ENCODE measurements at places on chromosomes 2 and 18.

DNA sequence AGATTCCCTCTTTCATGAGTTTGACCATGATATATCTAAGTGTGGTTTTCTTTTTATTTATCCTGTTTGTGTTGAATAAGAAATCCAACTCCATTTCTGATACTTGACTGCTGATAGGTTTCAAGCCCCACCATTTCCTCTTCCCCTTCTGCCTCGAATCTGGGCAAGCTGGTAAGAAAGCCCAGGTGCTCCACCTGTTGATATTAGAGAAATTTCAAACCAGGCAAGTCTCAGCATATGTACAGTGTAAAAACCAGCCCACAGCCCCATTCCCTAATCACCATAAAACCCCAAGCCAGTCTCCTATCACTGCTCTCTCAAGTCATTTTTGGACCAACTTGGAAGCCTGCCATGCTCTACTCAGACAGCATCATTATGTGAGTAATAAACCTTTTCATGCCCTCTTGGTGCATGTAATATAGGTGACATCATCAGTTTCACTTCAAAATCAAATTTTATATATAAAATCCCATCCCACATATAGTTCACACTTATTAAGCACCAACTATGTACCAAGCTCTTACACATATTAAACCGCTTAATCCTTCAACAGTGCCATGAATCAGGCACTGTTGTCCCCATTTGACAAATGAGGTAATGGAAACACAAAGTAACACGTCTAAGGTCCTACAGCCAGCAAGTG, 46.6 kb downstream of the SMAD2 start:
- no peak for DNase-seq

DNA sequence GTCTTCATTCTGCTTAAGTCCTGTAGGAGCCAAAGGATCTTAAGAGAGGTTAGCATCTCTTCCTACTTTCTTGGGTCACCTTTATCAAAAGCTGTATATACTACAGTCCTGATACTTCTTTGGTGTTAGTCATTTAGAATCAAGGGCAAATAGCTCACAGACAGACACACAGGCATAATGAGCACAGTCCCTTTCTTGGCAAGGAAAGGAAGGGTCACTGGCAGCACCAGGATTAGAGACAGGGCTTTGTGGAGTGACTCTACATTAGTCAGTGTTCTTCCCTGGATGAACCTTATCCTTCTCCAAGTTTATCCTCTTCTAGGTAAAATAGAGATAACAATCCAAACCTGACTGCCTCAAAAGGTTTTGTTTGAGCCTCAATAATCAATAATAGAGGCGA, 40.0 kb upstream of the NCKAP5 start:
- DNase-seq = no peak

GRCh38 chr2:161067846-161068350, 92.3 kb upstream of the TANK start:
- DNase-seq = no peak

GRCh38 chr2:98188351-98189046, 101.5 kb downstream of the VWA3B start:
- DNase-seq = no peak

DNA sequence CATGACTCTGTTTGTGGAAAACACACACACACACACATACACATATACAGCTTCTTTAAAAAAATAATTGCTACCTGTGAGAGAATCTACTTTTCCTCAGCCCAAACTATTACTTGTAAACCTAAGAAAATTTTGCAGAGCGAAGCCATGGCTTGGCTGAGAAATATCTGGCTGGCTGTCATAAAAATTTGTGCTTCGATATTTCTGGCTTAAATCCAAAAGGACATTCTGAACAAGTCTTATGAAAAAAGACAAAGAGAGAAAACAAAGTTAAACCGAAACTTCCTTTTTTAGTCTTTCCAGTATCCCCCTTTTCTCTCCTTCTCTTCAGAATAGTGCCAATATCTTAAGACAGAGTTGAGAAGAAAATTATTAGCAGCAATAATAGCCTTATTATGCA, 2048.0 kb downstream of the SUCLG1 start:
- no peak for DNase-seq

- DNase-seq = no peak
These were observed 231.7 kb downstream of the PARD3B start for GRCh38 chr2:204776781-204777559.

- DNase-seq = no peak
These were observed 10.4 kb upstream of the FAM228A start for GRCh38 chr2:24164416-24164973.

DNA sequence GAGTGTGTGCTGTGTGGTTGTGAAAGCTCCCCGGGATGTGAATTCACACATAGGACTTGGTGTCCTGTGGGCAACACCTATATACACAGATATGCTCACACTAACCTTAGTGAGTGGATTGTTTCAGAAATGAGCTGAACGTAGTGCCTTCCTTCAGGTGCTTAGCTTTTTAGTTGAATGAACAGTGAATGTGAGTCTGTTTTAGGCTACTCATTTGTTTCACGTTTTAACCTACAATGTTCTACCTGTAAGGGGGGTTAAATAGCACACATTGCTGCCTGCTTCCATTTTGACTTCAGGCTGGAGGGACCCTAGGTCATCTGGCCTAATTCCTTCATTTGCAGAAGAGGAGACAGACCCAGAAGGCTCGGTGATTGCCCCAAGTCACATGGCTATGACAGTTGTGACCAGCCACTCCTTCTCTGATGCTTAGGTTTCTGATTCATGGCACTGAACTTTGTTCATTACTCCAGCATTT, 1.0 kb downstream of the PLEK start:
- no peak for DNase-seq

DNA sequence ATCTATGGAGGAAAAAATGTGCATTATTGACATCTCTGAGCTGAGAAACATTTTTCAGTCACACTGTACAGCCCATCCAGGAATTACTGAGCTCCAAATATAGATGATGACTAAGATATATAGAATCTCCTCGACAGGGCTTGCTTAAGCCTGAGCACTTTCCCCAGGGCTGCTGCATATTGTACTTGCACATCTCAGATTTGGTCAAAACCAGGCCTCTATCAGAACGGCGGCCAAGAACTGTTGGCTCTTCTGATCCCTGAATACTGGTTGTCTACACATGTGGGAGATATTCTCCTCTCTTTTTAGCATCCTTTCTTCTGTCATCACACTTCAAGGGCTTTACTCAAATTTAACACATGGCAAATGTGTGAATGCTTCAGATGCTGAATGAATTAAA, 201.5 kb upstream of the SLC35G4 start:
- DNase-seq = no peak

DNA sequence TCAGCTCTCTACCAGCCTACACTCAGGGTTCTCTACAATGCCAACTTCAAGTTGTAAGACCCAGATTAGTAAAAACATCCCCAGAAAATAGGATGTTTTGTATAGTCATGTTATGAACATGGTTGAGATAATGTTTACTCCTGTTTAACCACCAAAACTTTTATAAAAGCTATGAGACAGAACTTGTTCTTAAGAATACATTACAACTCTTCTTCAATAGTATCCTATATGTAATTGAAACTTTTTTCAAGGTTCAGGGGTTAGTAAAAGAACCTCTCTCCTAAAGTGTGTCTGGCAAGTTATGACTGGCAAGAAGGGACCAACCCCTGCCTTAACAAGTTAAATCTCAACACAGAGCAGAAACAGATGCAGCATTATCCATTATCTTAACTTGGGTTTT, 118.8 kb upstream of the STK17B start:
- DNase-seq = no peak

- DNase-seq = no peak
These were observed 46.3 kb downstream of the MYO7B start for GRCh38 chr2:127581516-127582490.

- DNase-seq = no peak
These were observed 20.3 kb downstream of the KYNU start for GRCh38 chr2:142897807-142898206.

DNA sequence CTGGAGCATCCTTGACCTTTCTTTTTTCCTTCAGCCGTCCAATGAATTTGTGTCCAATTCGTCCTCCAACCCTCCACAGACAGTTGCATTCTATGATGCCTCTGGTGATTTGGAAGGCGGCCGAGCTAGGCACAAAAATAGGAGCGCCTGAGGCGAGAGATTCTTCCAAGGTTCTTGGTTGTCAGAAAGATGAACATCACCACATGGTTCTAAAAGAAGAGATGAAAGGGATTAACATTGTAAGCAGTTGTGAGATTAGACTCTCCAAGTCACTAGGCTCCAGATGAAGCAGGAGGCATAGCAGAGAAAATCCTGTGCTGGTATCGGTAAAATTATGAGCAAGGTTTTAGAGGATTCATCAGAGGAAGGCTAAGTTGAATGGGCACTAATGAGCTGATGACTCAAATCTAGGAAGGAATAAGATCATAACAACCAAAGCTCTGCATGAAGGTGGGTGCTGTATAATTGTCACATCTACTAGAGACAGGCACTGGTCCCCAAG, 75.4 kb upstream of the MAP4K3 start:
- no peak for DNase-seq

DNA sequence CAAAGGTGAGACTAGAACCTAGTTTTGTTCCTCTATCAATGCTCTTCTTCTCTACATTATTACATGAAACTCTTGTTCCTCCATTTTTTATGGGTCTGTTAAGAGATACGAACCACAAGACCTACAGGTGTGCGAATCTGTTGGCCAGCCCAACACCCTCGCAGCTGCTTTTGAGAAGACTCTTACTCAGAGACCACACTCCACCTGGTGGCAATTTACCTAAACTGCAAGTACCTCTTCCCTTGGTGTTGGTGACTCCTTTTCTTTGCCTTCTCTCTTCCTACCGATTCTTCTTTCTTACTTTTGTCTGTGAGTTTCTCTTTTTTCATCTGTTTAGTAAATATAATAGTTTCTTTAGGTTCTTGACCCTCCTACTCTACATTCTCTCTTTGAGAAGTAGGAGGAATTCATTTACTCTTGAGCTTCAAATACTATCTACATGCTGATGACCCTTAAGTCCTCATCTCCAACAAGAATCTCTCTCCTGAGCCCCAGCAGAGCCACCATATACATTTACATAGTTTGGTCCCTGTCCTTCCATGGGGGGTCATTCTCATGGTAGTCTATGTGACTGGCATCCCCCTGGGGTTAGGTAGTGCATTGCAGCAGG, 81.8 kb upstream of the GAREM1 start:
- no peak for DNase-seq

- DNase-seq = no peak
These were observed 259.8 kb upstream of the SALL3 start for GRCh38 chr18:78719821-78720220.

- DNase-seq = no peak
These were observed 289.1 kb downstream of the ZNF516 start for GRCh38 chr18:76205906-76206305.

DNA sequence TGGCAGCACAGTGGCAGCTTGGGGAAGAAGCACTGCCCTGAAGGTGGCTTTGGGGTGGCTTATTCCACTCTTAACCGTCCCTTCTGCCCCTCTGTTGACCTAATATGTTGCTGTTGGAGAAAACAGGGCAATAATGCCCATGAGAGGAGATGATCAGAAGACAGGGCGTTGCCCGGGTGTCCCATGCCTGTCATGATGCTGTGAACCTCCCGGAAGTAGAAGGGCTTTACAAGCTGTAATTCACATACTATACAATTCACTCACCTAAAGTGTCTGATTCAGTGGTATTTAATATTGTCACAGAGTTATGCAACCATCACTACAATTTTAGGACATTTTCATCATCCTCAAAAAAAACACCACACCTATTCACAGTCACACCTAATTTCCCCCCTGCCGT, 112.3 kb downstream of the FHOD3 start:
- DNase-seq = no peak

- peak; percentile 10 for DNase-seq
These were observed 307.9 kb downstream of the TXNL1 start for GRCh38 chr18:56330366-56331110.

DNA sequence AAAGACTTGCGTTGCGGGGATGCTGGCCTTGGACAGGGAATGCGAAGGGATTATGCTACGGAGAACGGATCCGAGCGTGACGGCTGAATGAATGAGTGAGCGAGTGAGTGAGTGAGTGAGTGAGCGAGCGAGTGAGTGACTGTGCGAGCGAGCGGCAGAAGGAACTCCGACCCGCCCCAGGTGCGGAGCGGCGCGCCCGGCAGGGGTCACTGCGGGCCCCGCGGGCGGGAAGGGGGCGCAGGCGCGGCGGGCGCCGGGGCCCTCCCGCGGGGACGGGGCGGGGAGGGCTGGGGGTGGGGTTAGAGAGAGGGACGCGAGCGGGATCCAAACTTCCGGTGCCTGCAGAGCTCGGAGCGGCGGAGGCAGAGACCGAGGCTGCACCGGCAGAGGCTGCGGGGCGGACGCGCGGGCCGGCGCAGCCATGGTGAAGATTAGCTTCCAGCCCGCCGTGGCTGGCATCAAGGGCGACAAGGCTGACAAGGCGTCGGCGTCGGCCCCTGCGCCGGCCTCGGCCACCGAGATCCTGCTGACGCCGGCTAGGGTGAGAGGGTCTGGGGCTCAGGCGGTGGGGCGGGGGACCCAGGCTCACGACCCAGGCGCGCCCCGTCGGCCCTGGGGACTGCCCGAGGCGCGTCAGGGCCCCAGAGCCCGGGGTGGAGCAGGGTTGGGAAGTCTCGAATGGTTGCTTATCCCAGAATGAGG, at the start of gene ITM2C:
Gene ITM2C, plus strand, starts transcription at position 338 of the 702 bp plus-strand sequence. Its CDS starts 84 bp downstream, at position 422.
- DNase-seq = peak; percentile 83

DNA sequence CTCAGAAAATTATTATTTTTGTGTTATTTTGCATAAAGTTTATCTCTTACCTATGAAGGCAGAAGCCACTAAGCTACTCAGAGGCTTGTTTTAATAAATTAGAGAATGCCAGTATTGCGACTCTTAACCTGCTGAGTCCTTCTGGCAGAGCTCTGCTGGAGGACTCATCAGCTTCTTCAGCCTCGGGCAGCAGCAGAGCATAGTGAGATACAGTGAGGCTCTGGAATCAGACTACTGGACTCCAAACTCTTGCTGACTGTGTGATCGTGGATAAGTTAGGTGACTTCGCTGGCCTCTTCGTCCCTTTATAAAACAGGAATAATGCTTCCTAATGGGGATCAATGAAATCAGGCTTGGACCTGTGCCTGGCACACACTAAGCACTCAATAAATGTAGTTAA, 1.7 kb downstream of the PTRHD1 start:
- DNase-seq = no peak

DNA sequence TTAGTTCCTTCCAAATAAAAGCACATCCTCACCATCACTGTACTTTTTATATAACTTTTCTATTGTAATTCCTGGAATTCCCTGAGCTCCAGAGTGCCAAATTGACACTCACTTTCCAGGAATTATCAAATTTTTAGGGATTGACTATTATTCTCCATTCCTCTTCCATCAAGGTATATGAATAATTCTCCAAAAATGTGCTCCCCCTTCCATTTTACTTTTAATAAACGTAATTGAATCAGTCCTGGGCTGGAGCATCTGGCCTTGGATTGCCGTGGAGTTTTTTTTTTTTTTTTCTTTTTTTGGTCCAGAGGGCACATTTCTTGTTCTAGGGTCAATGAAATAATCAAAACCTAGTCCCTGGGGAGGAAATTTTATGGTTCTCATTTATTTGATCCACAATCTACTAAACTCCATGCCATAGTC, 304.3 kb downstream of the CDCA7 start:
- no peak for DNase-seq
